ENCODE measurements at places on chromosomes 13 and 19. TPM values are rescaled to one million over a fixed set of nuclear protein-coding genes. Genes with fewer than 3 reads are reported as not detected.

Gene ERICH6B
- not detected for polyA plus RNA-seq

Gene ISYNA1
- polyA plus RNA-seq: 66.1 TPM

Gene FOXO1
- 17.2 TPM for polyA plus RNA-seq

Gene IL27RA
- 19.1 TPM for polyA plus RNA-seq

Gene KLF2
- polyA plus RNA-seq: 16.5 TPM

Gene UHRF1
- polyA plus RNA-seq: 4.3 TPM

DNA sequence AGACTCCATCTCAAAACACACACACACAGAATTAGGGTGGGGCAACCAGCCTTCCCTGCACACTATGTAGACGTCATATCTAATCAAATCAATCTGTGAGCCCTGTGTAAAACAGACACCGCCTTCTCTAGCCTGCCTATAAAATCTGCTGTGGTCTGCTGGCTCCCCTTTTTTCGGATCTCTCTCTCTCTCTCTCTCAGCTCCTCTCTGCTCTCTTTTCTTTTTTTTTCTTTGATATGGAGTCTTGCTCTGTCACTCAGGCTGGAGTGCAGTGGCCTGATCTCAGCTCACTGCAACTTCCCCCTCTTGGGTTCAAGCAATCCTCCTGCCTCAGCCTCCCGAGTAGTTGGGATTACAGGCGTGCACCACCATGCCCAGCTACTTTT lies 11.8 kb upstream of the CD70 start:
- DNase-seq: no peak

GRCh38 chr19:1857648-1858326 lies 5.6 kb downstream of the KLF16 start:
- DNase-seq: no peak

GRCh38 chr13:113400621-113401451 lies 36.9 kb upstream of the GRTP1 start:
- DNase-seq: no peak

DNA sequence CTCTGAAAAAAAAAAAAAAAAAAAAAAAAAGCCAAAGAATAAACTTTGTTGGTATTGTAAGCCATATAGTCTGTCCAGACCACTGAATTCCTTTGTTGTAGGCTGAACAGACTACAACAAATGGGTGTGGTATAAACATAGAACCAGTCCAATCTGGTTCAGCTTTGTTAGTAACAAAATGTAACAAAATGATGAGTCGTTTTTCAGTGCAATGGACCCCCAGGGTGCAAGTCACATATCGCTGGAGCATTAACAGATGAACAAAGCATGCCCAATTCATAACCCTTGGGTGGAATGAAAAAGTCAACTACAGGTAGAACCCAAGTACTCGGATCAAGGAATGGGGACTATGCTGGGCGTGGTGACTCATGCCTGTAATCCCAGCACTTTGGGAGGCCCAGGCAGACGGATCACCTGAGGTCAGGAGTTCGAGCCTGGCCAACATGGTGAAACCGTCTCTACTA lies 13.6 kb upstream of the FCHO1 start:
- DNase-seq: no peak

DNA sequence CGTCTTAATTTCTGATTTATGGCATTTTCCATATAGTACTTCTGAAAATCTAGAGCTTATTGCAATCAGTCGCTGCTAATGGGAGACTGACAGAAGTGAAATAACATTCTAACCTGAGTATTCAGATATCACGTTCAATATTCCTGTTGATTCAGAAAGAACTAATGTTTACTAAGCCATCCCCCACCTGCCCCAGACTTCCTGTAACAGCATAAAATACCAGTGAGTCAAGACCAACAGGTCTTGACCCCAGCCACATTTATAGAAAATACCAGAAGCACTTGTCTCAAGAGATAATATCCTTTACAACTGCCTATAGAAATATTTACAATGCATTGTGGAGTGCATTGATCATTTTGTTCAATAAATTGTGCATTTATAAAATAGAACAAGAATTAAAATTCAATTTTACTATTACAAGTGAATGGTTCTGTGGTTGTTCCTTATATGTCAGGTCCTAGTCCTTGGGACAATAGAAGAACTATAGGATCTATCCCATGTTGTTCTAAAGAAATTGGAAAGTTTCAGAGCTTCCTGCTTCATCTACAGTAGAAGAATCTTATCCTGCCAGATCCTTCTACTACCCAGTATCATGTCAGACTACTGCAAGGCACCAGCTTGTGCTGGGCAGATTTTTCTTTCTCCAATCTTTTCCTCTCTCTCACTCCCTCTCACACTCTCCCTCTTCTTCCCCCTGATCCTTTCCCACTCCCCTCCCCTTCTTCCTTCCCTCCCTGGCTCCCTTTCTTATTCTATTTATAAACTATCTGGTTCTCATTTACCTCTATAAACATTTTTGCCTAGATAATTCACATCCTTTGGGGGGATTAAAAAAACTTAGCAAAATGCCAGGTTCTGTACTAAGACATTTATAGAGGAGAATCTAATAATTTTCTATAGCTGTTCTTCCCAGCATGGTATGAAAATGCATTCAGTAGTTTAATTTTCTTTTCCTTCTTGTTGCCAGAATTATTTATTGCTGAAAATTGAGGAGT lies 629.9 kb downstream of the DIAPH3 start:
- no peak for DNase-seq

DNA sequence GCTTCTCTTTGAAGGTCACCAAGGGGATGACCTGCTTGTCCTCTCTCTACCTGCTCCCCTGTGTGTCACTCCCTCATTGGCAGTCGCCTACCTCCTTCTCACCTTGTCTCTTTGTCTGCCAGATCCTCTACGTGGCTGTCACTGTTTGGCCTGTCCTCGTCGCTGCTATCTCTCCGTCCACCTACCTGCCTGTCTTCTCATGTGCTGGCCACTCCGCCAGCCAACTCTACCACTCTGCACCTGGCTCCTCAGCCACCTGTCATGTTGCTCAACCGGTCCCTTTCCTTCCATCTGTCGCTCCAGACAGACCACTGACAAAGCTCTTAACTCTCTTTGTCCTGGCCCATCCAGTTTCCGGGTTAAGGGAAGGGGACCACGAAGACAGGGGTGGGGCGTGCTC lies at the start of gene KLK12:
KLK12 (minus strand) TSS at position 299 of the 400 bp plus-strand sequence. CDS start 381 bp downstream, outside the sequence.
- DNase-seq: no peak

- no peak for DNase-seq
These were observed 13.9 kb downstream of the C3 start for GRCh38 chr19:6706633-6706958.

DNA sequence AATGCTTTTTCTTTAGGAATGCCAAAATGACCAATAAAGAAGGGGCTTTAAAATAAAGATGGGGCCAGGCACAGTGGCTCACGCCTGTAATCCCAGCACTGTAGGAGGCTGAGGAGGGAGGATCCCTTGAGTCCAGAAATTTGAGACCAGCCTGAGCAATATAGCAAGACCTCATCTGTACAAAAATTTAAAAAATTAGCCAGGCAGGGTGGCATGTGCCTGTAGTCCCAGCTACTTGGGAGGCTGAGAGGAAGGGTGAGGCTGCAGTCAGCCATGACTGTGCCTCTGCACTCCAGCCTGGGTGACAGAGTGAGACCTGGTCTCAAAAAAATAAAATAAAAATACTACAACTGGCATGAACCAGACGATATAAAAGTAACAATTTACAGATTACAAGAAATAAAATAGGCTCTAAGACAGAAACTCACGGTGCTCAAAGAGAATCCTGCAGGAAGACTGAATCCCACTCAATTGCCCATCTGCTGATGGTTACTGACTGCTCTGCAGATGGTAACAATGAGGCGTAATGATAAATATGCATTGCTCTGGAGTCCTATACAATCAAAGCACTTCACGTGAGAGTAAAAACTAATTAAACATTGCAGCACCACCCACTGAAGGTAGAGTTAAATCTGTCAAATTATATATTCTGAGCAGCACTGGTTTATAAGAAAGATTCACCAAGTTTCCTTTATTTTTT lies 93.2 kb downstream of the LHFPL6 start:
- no peak for DNase-seq
